Stimulated activated CD8-positive, alpha-beta memory T cell treated with anti-CD3 and anti-CD28 coated beads, Interleukin-4, amount 100 ng/mL, for 1 hour (primary cell): ENCODE measurements at places on chromosomes 3 and 15.

DNA sequence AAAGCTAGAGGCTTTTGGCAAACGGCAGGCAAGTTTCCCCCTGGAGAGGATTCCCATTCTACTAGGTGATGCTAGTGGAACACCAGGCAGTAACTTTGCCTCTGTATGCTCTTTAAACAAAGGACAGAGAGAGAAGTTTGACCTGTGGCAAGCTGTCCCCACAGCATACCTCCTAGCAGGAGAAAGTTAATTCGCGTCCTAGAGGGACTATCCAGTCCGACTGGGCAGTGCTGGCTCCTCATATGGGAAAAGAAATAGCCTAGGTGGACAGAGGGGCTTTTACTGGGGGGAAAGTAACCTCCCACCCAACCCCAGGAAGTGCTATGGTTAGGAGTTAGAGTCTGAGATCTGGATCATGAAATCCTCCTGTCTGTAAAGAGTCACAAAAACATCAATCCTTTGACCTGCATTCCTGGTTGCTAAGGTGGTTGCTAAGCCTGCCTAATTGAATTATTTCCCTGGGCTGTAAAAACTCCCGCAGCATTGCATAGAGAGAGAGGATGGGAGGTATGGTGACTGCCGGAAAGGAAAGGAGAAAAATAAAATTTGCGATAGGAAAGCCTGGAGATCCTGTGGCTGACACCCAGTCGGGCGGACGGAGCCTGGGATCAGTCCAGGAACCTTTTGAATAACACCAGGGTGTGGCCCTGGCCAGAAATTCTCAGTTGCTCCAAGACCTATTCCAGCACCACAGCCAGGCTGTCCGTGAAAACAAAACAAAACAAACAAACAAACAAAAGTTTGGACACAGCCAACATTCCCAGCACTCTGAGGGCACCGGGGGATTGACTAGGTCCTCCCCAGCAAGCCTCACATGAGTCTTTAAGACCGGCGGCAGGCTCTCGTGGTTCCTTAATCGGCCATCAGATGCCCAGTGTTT, 67.7 kb upstream of the ATP11B start:
- DNase-seq, result no peak

DNA sequence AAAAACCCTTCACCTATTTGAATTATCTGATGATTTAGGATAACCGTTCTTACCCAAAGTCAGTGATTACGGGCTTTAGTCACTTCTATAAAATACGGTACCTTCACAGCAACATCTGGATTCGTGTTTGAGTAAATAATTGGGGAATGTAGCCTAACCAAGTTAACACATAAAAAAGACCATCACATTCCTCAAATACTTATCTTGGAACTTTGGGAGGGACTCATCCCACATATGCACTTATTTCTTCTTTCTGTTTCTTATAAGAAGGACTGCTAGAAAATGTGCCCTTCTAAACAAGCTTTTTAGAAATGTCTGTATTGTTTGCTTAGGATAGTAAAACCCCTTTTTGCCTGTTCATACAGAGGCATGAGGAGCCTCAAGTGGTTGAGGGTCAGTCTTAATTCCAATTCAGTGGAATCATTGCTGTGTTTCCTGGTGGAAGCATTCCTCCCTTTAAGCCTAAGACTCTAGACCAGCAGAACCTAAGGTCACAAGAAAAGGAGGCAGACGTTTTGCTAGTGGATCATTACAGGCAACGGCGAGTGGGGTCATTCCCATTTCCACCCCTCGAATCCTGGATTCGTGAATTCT, 67.5 kb downstream of the TMEM44 start:
- no peak for DNase-seq

DNA sequence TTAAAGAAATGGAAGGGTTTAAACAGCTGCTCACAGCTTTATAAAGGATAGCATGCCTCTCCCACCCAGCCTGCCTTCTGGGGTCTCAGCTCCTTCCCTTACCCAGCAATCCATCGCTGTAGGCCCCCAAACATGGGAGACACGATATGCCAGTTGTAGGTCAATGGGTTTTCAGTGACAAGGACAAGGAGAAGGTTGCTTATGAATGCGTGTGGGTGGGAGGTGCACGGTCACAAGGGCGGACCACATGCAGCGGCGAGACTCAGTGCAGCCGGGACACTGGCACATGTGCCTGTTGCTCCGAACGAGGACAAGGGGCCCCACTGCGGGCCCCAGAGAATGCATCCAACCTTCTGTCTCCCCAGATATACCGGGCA, 67.0 kb downstream of the MGLL start:
- no peak for DNase-seq

GRCh38 chr3:152193673-152194267, 75.0 kb upstream of the MBNL1 start:
- DNase-seq, result no peak

GRCh38 chr15:45776772-45777171, 141.9 kb downstream of the SQOR start:
- DNase-seq, result no peak

GRCh38 chr15:73956743-73957135, 30.5 kb downstream of the LOXL1 start:
- DNase-seq, result no peak

DNA sequence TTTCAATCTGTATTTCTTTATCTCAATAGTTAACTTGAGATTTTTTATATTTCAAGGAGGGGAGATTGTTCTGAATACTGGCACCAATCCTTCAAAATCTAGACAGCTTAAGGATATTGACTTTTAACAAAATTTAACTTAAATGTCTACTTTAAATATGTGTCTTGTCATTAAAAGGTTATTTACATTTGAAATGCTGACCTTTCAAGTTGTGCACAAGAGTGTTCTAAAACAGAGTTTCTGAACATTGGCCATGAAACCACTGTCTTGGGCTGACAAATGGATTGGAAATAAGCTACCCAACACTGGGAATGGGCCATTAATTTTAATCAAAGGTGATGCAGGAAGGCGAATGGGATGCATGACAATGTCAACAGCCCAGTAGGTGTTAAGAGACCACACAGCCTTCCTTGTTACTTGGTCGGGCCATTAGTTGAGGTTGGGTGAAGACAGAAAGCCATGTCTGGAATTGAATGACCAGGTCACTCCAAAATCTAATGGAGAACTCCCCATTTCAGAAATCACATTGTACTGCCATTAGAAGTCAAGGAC, 128.5 kb downstream of the CDIN1 start:
- DNase-seq, result no peak

GRCh38 chr3:178450476-178450875, 85.8 kb upstream of the KCNMB2 start:
- DNase-seq, result no peak
